Activated T-helper 1 cell treated with anti-CD3 and anti-CD28 coated beads, Interleukin-2, amount 50 U/mL, for 16 hours (primary cell): ENCODE measurements at places on chromosomes 7 and 10.

- no peak for DNase-seq
Measured at GRCh38 chr10:117004227-117005025, 561 bp downstream of the SHTN1 start.

- no peak for DNase-seq
Measured at GRCh38 chr10:76086761-76087639, 655.6 kb downstream of the LRMDA start.

GRCh38 chr7:1512781-1513656, 8.8 kb upstream of the INTS1 start:
- DNase-seq: no peak

- DNase-seq: no peak
Measured at GRCh38 chr10:72663971-72664370, 28.0 kb upstream of the MCU start.

- no peak for DNase-seq
Measured at GRCh38 chr7:36614959-36615358, 109.3 kb downstream of the AOAH start.

GRCh38 chr7:144786079-144786478, 49.8 kb downstream of the TPK1 start:
- DNase-seq: no peak

DNA sequence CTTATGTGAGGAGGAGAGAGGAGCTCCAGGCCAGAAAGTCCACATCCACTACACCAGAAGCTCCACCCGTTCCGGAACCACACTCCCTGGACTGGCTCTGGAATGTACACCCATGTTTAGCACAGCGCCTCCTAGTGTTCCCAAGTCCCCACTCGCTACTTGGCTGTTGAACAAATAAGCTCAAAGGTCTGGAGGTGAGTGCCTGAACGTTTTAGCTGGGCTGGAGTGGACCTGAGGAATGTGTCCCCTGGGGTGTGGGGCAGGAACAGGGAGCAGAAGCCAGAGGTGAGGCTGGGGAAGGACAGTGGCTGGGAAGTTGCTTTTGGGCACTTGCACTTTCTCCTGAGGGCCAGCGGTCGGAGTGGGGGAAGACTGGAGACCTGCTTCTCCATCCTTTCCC, 164.1 kb upstream of the CDCA7L start:
- no peak for DNase-seq

DNA sequence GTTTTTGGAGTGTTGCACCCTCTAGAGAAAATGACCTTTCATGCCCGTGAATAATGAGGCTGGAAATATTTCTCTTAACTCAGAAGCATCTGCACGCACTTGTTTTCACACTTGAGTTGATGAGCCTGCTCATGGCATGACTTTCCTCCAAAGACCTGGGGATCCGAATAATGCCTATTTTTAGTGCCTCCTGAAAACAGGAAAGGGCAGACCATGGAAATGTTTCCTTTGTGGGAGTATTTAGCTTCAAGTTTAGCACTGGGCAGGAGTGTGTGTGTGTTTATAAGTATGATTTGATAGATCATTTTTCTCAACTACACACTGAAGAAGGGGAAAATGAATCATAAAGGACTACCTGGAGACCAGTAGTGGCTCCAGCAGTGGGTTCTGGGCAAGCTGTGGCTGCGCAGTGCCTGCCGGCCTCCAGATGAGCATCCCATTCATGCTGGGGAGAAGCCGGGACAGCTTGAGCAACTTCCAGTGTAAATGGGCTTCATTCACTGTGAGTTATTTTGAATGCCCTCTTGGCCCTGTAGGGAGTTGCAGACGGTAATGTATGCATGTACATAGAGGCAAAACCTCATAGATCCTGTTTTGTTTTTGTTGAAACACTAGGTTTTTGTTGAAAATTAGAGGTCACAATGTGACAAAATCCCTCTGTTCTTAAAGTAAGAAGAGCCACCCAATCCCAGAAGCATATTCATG, 117.8 kb upstream of the INSYN2A start:
- DNase-seq: no peak

DNA sequence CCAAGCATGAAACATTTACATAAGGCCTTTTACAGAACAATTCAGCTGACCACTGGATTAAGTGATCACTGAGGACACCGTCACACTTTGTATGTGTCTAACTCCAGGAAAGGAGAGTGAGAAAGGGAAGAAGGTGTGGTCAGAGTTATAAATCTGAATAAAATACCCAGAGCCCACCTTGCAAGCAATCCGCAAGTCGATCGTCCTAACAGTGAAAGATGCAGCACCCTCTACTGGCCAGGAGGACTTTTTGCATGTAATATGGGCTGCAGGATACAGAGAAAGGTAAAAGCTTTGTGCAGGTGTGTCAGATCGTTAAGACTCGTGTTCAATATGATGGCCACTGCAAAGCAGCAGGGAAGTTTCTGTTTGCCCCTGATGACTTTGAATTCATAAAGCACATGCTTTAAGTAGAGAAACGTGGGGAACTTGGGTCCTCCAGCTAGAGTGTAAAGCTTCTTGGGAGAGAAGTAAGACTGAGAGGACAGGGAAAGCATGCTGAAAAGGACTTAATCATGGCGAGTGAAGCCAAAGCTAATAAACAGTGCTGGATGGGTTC, 68.5 kb upstream of the BMPER start:
- DNase-seq: no peak

DNA sequence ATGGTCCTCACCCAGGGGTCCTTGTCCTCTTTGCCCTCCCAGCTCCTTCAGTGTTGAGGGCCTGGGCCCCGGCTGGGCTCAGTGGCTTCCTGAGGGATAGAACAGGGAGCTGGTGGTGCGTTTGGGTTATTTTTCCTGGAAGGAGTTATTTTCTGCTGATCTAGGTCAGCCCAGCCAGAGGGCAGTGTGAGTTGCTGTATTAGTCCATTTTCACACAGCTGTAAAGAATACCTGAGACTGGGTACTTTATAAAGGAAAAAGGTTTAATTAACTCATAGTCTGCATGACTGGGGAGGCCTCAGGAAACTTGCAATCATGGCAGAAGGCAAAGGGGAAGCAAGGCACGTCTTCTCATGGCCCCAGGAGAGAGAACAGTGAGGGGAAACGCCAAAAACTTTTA, 122.4 kb upstream of the PCBD1 start:
- no peak for DNase-seq

GRCh38 chr10:67770537-67770936, 67.5 kb downstream of the DNAJC12 start:
- no peak for DNase-seq

DNA sequence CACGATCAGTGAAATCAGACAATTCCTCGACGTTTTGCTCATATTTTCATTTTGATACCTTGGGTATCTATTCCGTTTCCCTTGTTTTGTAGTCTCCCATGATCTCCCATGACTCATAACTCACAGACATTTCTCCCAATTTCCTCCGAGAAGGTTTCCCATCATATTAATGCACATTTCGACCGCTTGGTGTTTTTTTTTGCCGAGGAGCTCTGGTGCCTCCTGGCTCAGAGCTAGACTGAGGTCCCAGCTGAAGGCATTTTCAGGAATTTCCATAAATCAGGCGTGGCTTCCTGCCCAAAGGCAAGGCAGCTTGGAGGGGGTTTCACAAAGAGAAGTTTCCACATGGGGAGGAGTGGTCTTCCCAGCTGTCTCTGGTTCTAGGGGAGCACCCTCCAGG, 148.2 kb upstream of the TNS3 start:
- DNase-seq: no peak

DNA sequence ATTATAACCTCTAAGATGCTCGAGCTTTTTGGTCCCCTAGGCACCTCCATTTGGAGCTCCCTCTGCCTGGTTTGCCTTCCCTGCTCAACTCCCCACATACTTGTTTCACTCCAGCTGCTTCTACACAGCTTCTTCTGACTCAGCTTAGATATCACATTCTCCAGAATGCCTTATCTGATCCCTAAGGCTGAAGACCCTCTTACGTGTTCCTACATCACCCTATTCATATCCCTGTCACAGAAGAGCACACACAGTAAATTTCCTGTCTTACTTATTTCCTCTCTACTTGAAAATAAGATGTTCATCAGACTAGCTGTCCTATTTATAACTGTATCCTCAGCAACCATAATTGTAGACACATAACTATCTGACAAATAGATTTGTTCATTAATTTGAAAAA, 61.3 kb upstream of the RNF148 start:
- DNase-seq: no peak

- DNase-seq: no peak
Measured at GRCh38 chr7:7274782-7275181, 92.4 kb downstream of the C1GALT1 start.

GRCh38 chr10:77774940-77775391, 137.4 kb upstream of the KCNMA1 start:
- no peak for DNase-seq

- no peak for DNase-seq
Measured at GRCh38 chr7:45574416-45574668, 174 bp downstream of the ADCY1 start.

- DNase-seq: no peak
Measured at GRCh38 chr10:123009105-123009820, 457 bp downstream of the ACADSB start.

GRCh38 chr7:886626-887487, 10.5 kb downstream of the GET4 start:
- DNase-seq: no peak

DNA sequence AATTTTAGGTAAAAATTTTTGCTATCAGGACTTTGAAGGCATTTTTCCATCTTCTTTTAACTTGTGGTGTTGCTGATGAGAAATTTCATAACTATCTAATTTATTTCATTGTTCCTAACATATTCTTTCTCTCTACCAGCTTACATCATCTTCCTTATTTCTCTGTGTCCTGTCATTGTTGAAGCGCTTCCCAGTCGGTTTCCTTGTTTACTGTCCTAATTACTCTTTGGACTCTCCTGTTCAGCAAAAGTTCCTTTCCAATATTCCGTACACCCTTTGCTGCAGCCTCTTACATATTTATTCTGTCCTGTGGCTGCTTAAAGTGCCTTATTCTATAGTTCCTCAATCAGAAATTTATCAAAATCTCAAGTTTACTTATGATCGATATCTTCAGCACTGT, 609.0 kb upstream of the FZD8 start:
- no peak for DNase-seq

DNA sequence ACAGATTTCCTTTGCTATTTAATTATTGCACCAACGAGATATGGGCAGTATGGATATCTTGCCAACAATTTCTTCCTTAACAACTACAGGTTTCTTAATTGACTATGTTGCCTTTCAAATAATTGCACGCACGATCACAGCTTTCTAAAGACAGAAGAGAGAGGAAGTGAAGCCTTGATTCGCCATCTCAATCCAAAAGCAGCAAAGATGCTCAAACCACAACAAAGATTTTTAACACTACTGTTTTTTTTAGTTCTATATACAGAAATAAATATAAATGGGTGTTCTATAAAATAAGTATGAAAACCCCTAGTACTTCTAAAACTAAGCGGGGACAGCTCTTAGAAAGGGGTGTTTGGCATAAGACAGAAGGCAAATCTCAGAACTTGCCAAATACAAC, 251.3 kb downstream of the SFMBT2 start:
- no peak for DNase-seq

DNA sequence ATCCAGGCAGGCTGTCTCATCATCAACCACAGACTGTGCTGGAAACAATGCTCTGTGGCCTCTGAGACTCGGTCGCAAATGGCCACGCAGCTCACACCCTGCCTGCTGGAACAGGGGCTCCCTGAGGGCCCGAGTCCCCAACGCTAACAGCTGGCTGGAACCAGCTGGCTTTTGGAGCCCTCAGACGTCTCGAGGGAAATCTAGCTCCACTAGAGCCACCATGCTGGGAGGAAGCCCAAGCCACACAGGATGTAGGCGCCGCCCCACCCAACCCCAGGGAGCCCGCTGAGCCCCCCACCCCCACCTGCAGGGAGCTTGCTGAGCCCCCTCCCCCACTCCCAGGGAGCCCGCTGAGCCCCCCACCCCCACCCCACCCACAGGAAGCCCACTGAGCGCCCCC, 21.4 kb upstream of the PDGFA start:
- no peak for DNase-seq

- no peak for DNase-seq
Measured at GRCh38 chr10:50280049-50280841, 28.9 kb upstream of the ASAH2 start.

DNA sequence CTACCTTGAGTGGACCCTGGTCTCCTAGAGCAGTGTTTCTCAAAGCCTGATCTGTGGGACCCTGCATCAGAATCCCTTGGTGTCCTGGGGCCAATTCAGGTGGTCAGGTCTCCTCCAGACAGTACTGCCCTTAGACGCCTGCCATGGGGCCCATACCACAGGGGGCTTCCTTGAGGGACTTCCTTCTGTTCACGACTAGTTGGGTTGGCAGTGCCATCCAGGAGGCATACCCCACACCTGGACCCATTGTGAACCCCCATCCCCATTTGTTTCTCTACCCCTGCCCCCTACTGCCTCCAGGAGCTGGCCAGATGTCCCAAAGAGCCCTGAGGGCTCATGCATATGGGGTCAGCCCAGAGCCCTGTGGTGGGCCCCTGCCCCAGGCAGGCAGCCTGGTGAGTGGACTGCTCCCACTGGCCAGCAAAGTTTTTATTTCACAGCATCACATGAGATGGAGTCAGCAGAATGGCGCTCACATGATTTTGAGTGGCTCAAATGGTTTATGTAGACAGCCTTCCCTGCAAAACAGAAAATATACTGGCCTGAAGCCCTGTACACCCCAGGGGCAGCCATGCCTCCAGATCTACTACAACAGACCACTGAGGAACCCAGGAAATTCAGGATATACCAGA, 259.9 kb upstream of the ZMIZ1 start:
- DNase-seq: no peak

DNA sequence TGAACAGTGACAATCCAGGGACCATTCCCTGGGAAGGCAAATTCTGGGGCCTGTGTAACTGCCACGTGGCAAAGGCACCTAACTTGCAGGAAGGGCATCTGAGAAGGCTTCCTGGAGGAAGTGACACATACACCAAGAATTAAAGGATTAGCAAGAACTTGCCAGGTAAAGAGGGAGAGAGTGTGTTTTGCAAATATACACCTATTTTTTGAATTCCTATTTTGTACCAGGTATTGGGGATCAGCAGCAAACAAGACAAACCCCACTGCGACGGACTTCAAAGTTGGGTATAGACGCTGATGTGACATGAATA, 206.5 kb upstream of the ZMIZ1 start:
- no peak for DNase-seq

GRCh38 chr7:73960548-73960947, 67.4 kb upstream of the ELN start:
- no peak for DNase-seq

DNA sequence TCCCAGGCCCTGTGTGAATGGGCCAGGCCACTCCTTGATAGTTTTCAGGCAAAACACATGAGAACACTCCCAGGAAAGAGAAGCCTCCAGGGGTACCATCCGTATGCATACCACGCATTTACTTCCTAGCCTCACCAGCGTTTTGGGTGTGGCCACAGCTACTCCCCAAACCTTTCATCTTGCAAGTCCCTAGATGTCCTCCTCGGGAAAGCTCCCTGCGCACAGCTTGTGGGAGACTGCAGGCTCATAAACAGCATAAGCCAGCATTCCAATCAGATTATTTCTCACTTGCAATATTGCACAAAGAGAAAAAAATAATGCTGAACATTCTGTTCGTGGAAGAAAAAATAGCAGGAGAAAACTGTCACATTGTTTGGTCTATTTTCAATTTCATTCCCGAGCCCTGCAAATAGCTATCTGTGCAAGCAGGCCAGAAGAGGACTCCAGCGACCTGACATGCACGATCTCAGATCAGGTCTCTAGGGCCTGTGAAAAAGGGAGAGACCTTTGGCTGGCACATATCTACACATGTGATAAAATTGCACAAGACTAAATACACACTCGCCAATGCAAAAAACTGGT, 175.6 kb downstream of the PLXNA4 start:
- DNase-seq: no peak
